ENCODE measurements at places on chromosomes 11 and 22. TPM values are rescaled to one million over a fixed set of nuclear protein-coding genes. Genes with fewer than 3 reads are reported as not detected.

The PGM2L1 gene
- total RNA-seq: 1.8 TPM

The SLC22A8 gene
- 0.06 TPM for total RNA-seq

The GTSE1 gene
- total RNA-seq: 10.0 TPM

The GAS2 gene
- 25.2 TPM for total RNA-seq

The FOSL1 gene
- total RNA-seq: 2.0 TPM

The BIK gene
- 9.6 TPM for total RNA-seq

The ATL3 gene
- total RNA-seq: 63.9 TPM

The CATSPERZ gene
- total RNA-seq: 278 TPM

The SAA1 gene
- not detected for total RNA-seq

- no peak overlapping the region for H3K4me3 ChIP-seq
- H3K27me3 ChIP-seq: no peaks in the 10 kb centered on the region
- no peaks in the 10 kb centered on the region for H3K36me3 ChIP-seq
- no peak overlapping the region for H3K27ac ChIP-seq
- H3K4me1 ChIP-seq: no peaks in the 10 kb centered on the region
These were observed 300.6 kb downstream of the TBC1D22A start for GRCh38 chr22:47063071-47063509.

DNA sequence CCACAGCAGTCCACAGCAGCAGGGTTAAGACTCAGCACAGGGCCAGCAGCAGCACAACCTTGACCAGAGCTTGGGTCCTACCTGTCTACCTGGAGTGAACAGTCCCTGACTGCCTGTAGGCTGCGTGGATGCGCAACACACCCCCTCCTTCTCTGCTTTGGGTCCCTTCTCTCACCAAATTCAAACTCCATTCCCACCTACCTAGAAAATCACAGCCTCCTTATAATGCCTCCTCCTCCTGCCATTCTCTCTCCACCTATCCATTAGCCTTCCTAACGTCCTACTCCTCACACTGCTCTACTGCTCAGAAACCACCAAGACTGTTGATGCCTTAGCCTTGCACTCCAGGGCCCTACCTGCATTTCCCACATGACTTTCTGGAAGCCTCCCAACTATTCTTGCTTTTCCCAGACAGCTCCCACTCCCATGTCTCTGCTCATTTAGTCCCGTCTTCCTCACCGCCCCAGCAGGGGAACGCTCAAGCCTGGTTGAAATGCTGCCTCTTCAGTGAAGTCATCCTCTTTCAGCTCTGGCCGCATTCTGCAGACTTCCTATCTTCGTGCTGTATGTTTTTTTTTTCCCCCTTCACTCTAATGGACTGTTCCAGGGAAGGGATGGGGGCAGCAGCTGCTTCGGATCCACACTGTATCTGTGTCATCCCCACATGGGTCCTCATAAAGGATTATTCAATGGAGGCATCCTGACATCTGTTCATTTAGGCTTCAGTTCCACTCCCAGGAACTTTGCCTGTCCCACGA lies 3.3 kb downstream of the IL18BP start:
- H3K4me1 ChIP-seq: peaks cover 15% of the 10 kb centered on the region
- DNase-seq: no peak
- H3K4me3 ChIP-seq: no peak overlapping the region
- H3K27ac ChIP-seq: no peak overlapping the region
- H3K27me3 ChIP-seq: no peaks in the 10 kb centered on the region

- H3K27ac ChIP-seq: no peak overlapping the region
- H3K36me3 ChIP-seq: no peaks in the 10 kb centered on the region
- H3K4me1 ChIP-seq: no peaks in the 10 kb centered on the region
- DNase-seq: no peak
These were observed 72.1 kb upstream of the YWHAH start for GRCh38 chr22:31872209-31872608.

GRCh38 chr11:43784866-43785265 lies 95.8 kb upstream of the ALKBH3 start:
- no peak for DNase-seq
- H3K36me3 ChIP-seq: no peaks in the 10 kb centered on the region
- H3K27me3 ChIP-seq: no peaks in the 10 kb centered on the region
- H3K4me3 ChIP-seq: no peak overlapping the region
- H3K4me1 ChIP-seq: no peaks in the 10 kb centered on the region

- H3K36me3 ChIP-seq: no peaks in the 10 kb centered on the region
- peaks cover 22% of the 10 kb centered on the region for H3K4me1 ChIP-seq
- H3K27me3 ChIP-seq: no peaks in the 10 kb centered on the region
- H3K4me3 ChIP-seq: no peak overlapping the region
- DNase-seq: no peak
- H3K27ac ChIP-seq: no peak overlapping the region
These were observed 2.8 kb upstream of the KDELR3 start for GRCh38 chr22:38464992-38465672.

DNA sequence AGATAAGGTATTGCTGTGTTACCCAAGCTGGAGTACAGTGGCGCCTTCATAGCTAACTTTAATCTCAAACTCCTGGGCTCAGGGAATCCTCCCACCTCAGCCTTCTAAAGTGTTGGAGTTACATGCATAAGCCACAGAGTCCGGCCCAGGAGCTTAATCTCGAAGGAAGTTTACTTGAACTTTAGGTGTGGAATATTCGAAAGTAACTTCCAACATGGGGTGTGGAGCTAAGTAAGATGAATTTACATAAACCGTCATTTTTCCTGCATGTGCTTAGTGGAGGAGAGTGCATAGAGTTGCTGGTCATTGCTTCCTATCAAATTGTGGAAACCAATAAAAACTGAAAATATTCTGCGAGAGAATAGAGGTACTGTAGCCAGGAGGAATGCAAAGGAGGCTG lies 1.5 kb downstream of the ATG13 start:
- H3K27me3 ChIP-seq: no peaks in the 10 kb centered on the region
- DNase-seq: peak; percentile 38
- H3K27ac ChIP-seq: no peak overlapping the region
- peaks cover 5% of the 10 kb centered on the region for H3K4me1 ChIP-seq

- peaks cover 29% of the 10 kb centered on the region for H3K4me1 ChIP-seq
These were observed 60.9 kb upstream of the EMID1 start for GRCh38 chr22:29144786-29145160.

DNA sequence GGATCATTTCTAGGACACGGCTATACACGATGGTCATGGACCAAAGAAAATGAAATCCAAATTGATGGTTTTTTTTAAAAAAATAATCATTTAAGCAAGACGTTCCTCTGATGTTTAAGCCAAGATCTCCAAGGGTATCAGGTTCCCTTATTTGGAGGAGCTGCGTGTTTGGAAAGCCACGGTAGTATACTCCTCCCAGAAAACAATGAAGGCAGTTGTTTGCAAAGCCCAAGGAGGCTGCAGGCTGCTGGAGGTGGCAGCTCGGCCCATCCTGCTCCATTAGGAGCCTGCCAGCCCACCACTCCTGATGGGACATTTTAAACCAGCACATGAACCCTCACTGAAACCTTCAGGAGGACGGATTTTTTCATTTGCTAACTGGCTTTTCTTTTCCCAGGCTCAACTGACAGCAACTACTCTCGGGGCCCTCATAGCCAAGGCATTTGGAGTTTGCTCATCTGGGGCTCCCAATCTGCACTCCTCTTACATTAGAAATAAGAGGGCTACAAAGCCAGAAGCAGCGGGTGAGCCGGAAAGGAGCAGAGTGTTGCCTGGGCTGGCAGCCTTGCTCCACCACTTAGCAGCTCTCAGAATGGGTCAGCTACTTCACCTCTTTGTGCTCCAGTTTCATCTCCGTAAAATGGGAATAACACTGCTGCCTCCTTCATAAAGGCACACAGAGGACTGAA lies 58.4 kb downstream of the ABTB2 start:
- no peaks in the 10 kb centered on the region for H3K4me1 ChIP-seq
- no peaks in the 10 kb centered on the region for H3K27me3 ChIP-seq
- H3K36me3 ChIP-seq: no peaks in the 10 kb centered on the region
- no peak overlapping the region for H3K27ac ChIP-seq
- no peak for DNase-seq

DNA sequence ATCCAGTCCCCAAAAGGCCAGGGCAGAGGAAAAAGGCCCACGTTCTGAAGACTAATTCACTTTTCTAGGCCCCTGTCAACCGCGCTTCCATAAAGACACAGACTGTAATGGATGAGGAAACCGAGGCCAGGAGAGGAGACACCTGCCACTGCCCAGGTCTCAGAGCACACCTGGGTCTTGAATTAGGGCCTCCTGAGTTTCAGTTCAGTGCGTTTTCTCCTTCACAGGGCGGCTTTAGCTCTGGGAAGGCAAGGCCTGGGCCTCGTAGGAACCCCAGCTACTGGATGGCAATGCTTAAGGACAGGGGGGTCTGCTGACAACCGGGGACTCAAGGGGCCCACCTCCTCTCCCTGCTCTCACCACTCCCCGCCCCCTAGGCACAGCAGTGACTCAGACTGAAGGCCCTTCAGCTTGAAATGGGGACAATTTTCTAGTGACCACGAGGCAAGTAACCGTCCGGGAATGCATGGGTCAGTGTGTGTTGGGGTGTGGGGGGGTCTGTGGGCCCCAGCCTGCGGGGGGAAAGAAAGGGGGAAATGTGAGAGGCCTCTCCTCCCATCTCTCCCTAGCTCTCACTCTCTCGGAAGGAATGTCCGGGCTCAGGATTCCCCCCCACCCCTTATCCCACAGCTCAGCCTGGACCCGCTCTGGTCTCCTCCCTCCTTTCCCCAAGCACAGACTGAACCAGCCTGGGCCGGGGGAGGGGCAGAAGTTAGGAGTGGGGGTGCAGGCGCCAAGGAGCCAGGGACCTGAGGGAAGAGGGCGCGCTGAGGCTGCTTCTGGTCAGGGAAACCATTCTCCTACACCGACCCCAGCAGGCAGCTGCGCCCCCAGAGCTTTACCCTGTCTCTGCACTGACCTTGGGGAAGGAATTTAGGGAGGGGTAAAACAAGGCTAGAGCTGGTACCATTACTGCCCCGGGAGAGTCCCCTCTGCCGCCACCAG lies 17.2 kb downstream of the CREB3L1 start:
- peak; percentile 55 for DNase-seq
- H3K4me3 ChIP-seq: peak overlapping the region; percentile 32
- H3K27ac ChIP-seq: peak overlapping the region; percentile 44
- no peaks in the 10 kb centered on the region for H3K27me3 ChIP-seq
- H3K36me3 ChIP-seq: no peaks in the 10 kb centered on the region
- H3K4me1 ChIP-seq: peaks cover 49% of the 10 kb centered on the region

DNA sequence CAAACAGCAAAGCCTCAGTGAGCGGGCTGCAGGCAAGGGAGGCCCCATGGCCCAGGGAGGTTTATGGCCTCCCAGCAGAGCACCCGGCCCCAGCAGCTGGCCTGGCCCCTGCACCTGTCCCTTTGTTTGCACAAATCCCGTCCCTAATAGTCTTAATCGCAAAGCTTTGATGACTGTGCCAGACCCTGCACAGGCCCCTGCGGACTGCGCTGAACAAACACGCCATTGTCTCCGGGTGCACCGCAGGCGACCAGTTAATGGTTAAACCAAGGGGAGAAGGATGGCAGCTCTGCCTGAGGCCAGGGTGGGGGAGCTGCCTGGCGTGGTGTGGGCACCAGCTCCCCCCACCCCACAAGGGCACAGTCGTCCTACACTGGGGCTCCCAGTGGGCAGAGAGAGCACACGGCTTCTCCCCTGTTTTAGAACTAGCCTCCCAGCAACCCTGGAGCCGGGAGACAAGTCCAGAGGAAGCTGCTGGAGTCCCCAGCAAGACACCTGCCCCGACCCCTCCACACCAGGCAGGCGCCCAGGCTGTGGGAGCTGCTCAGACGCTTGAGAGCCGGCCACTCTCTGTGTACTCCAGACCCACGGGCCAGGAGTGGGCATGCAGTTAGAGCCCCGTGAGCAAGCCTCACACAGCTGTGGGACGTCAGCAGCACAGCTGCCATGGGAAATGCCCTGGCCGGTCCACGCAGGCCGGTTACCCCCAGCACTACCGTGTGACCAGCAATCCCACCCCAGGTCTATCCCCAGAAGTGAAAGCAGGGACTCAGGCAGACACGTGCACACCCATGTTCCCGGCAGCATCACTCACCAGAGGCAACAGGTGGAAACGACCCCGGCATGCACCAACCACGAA lies 39.7 kb upstream of the TH start:
- H3K4me3 ChIP-seq: no peak overlapping the region
- no peak overlapping the region for H3K27ac ChIP-seq

- H3K27me3 ChIP-seq: no peaks in the 10 kb centered on the region
- H3K36me3 ChIP-seq: no peaks in the 10 kb centered on the region
- DNase-seq: no peak
- H3K27ac ChIP-seq: no peak overlapping the region
These were observed 33.9 kb downstream of the SWAP70 start for GRCh38 chr11:9697766-9698165.

GRCh38 chr22:23182309-23183060 lies 2.2 kb downstream of the BCR start:
- H3K36me3 ChIP-seq: no peaks in the 10 kb centered on the region
- H3K4me1 ChIP-seq: peaks cover 47% of the 10 kb centered on the region
- no peak for DNase-seq
- H3K27ac ChIP-seq: no peak overlapping the region

DNA sequence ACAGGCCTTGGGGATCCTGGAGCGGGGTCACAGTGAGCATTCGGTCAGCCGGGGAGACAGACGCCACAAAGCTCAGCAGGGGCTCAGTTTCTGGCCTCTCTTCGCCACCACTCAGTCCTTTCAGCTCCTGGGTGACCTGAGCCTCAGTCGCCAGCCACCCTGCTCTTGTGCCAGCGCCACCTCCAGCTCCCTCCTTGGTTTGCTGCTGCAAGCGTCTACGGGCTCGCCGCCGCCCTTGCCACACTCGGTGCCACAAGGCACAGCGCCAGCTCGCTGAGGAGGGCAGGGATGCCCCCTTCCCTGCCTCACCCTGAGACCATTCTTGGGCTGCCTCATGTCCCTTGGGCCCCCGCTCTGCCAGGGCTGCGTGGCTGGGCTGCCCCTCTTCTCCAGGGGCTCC lies 1.5 kb upstream of the EEF1G start:
- DNase-seq: no peak
- peak overlapping the region; percentile 95 for H3K27ac ChIP-seq
- no peaks in the 10 kb centered on the region for H3K27me3 ChIP-seq
- peak overlapping the region; percentile 69 for H3K4me3 ChIP-seq
- H3K4me1 ChIP-seq: peaks cover 28% of the 10 kb centered on the region

DNA sequence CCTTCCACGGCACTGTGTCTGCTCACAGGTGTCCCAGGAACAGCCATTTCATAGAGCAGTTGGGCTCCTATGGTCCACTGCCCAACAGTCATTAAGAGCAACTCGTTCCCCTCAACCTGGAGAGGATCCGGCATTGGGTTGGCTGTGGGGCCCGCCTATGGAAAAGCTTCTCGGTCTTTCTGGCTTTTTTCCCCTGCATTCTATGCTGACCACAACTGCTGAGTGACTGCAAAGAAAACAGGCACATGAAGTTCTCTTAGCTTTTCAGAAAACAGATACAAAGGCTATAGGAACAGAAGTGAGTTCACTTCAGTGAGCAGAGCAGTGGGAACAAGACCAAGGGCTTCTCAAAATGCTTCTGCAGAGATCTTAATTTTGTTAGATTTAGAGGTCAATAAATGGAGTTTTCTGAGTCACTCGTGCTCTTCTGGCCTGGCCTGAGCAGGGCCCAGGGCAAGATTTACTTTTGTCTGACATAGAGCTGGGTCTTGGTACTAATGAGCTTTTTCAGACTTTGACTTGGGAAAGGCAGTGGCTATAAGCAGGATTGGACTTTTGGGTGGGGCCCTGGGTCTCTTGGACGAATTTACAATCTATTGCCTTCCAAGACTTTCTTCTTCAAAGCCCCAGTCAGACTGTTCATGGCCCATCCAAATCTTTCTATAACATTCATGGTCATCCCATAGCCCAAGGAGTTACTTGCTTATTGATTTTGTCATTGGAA lies 13.6 kb upstream of the APOL5 start:
- no peak overlapping the region for H3K27ac ChIP-seq
- no peak for DNase-seq
- no peaks in the 10 kb centered on the region for H3K4me1 ChIP-seq
- no peaks in the 10 kb centered on the region for H3K36me3 ChIP-seq
- no peak overlapping the region for H3K4me3 ChIP-seq

- H3K36me3 ChIP-seq: no peaks in the 10 kb centered on the region
- peak within 1 kb of the TSS; percentile 58 for H3K4me3 ChIP-seq
- DNase-seq: no peak
- no peak within 1 kb of the TSS for H3K27ac ChIP-seq
- H3K27me3 ChIP-seq: no peaks in the 10 kb centered on the region
These were observed at the start of gene LRP4 for GRCh38 chr11:46918083-46918787. LRP4 (minus strand) TSS chr11:46918550; CDS start chr11:46918379, 171 bp downstream.

Data from testis (tissue), 5 donors.